ENCODE measurements at places on chromosomes 1 and 21.

- no peak for DNase-seq
Measured at GRCh38 chr1:27392778-27393635, 585 bp downstream of the GPR3 start.

- DNase-seq, result peak; percentile 35
Measured at GRCh38 chr1:12472798-12473551, 145.0 kb downstream of the DHRS3 start.

- no peak for DNase-seq
Measured at GRCh38 chr1:7988576-7988975, 27.1 kb downstream of the PARK7 start.

GRCh38 chr1:5575396-5575940, 416.8 kb downstream of the NPHP4 start:
- no peak for DNase-seq

- no peak for DNase-seq
Measured at GRCh38 chr1:47711184-47711847, 273.5 kb downstream of the FOXD2 start.

DNA sequence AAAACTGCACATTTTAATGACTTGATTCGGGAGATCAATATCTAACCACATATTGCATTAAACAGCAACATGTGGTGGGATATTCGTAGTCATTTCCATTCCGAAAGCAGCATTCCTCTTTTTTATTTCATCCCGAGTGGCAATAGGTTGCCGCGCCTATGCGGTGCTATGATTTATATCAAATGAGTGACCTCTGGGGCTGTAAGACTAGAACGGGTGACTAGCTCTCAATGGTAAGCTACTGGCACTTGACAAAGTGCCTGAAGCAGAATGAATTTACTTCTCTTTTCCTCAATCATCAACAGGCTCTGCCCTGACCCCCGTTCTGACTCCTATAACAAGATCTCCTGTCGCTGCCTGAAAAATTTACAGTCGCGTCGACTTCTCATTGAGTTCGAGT, 162.3 kb downstream of the ZNF281 start:
- no peak for DNase-seq

GRCh38 chr1:154290921-154291320, 18.5 kb downstream of the HAX1 start:
- DNase-seq, result no peak

- DNase-seq, result no peak
Measured at GRCh38 chr1:22529901-22530621, 33.2 kb upstream of the EPHA8 start.

GRCh38 chr1:52229494-52229893, 87.6 kb downstream of the ZFYVE9 start:
- no peak for DNase-seq
